Astrocyte (in vitro differentiated cells and primary cell): ENCODE measurements at places on chromosomes 6 and 20. TPM values are rescaled to one million over a fixed set of nuclear protein-coding genes. Genes with fewer than 3 reads are reported as not detected.

Gene HTR1B
- 1.2 and 1.9 TPM in 2 replicates for total RNA-seq

Gene EDN3
- total RNA-seq: not detected in 2 replicates

Gene UNC5CL
- total RNA-seq: 0.27 and 0.29 TPM in 2 replicates

Gene TSBP1
- not detected in 2 replicates for total RNA-seq

Gene TP53TG5
- not detected in 2 replicates for total RNA-seq

Gene MRPS10
- total RNA-seq: 32.1 and 32.5 TPM in 2 replicates

Gene PI3
- total RNA-seq: not detected in 2 replicates

Gene GTF3C6
- total RNA-seq: 105 and 116 TPM in 2 replicates
